ENCODE measurements at places on chromosomes 7 and 10.

- no peak for DNase-seq
Measured at GRCh38 chr10:116710076-116710475, 32.3 kb downstream of the HSPA12A start.

DNA sequence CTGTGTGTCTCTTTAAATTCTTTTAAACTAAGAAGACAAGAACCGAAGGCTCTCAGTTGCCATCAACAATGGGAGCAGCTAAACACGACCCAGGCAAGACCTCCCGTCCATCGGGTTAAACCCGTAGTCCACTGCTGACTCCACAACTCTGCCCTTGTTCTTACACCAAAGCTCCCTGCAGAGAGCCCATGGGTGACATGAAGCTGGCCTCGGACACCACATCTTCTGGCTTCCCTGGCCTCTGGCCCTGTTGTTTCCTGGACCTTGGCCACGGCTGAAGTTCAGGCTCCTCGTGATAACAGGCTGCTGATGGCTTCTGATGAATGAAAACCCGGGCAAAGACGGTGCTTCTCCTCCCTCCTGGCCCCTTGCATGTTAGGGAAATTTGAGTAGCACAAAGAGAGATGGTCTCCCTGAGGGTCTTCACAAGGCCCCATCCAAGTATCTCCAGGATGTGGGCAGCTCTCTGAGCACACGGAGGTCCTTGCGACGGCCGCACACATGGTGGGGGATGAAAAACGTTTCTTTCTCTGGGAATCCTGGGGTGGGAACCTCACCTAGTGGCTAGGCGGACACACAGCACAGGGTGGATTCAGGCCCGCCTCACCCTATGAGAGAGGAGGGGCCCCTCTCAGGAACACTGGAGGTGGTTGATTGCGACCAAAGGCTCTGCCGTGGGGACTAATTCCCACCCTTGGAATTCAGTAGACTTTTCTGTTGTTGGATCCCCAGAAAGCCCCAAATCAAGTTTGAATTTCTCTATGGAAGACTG lies 271.1 kb downstream of the ADARB2 start:
- DNase-seq = no peak

GRCh38 chr10:79357180-79357579 lies 9.9 kb downstream of the PPIF start:
- no peak for DNase-seq

DNA sequence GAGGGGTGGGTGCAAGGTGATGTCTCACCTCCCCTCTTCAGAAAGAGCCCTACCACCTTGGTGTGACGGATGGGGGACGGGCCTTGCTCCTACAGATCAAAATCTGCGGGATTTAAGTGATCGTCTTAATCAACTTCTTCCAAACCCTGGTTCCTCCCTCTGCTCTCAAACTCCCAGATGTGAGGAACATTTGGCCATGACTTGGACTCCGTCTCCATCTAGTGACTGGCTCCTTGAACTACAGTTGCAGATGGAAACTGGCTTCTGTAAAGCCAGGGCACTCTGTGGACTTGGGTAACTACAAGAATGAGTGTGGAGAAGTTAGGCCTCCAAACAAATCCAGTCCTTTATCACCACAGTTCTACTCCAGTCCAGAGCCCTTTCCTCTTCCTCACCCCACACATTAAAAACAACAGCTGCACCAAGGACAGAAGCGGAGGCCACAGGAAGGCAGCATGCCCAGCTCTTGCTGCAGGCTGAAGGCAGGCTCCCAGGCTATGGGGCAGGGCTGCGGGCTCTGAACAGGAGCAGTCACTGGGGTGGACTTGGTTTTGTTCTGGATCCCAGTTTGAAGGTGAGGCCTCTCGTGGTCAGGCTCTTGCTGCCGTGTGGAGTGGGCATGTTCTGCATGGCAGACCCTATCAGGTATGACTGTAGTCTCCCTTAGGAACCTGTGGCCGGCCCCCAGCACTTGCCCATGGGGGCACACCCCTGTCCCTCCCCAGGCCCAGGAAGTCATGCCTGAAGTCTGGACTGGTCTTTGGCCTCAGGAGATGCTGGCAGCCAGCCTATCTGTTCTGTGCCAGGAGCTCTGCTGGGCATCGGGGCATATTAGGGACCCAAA lies 79.4 kb downstream of the VWC2 start:
- DNase-seq = no peak

- DNase-seq = peak; percentile 14
Measured at GRCh38 chr7:32427769-32428291, 62.4 kb downstream of the LSM5 start.

DNA sequence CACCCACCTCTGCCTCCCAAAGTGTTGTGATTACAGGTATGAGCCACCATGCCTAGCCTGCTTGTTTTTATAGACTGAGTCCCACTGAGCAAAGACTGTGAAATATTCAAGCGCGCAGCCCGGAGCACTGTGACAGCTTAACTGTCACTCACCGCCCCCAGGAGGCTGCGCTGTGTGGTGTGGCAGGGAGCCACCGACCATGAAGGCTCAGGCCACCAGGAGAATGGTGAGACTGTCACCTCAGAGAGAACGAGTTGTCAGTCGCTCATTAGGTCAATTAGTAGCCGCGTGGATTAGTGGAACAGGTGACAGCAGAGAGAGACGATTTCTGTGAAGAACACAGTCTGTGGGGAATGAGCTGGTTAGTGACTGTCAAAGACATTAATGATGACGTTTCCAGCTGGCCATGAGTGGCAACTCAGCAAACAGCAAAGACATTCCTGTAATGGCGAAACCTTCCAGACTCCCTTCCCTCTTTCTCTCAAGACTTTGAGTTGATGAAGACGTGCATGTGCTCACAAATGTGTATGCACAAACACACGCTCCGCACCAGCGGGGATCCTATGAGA lies 64.5 kb downstream of the CYCS start:
- DNase-seq = no peak

DNA sequence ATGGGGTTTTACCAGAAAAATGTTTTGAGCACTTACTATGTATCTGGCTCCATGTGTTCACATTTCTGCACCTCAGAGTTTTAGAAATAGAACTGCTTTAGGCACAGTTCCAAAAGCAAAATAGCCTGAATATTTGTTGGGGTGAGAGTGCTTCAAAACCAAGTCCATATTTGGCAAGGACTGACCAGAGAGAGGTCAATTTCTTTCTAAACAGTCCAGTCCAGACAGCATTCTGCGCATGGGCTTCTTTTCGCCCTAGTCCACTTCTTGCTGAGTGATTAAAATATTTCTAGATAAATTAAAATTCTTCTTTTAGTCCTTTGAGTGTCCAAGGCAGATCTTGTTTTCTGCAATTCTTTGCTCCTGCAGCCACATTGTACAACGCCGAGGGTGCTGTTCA lies 427.0 kb downstream of the PHTF2 start:
- DNase-seq = no peak

DNA sequence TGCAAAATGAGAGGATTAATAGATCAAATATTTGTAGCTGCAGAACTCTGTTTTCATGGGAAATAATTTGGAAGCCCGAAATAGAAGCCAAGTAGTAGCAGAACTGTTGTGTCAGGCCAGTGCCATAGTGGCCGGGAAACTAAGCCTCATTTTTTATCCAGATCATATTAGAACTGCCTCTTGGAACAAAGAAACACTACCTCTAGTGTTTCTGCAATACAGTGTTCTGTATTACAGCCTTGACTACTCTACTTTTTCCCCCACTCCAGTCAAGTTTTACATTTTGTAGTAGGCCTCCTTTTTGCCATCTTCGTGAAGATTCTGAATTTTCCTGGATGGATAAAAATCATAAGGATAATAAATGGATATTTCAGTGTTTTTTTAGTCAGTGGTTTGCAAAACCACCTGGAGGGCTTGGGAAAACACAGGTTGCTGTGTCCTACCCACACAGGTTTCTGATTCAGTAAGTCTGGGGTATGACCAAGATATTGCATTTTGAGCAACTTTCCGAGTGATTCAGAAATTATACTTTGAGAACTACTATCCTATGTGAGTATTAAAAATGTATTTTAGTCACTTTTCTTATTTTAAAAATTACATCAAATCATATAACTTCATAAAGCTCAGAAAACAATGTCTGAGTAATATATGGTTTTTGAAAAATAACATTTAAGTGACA lies 326.2 kb upstream of the KAT6B start:
- DNase-seq = no peak

- DNase-seq = no peak
Measured at GRCh38 chr7:52992001-52992400, 43.4 kb upstream of the POM121L12 start.
